ENCODE measurements at places on chromosomes 13 and 19.

- no peak for DNase-seq
Measured at GRCh38 chr19:47839913-47840312, 18.2 kb downstream of the CRX start.

GRCh38 chr13:96810104-96810503 is 184.2 kb downstream of the OXGR1 start:
- no peak for DNase-seq

GRCh38 chr13:21723807-21724505 is 53.1 kb downstream of the FGF9 start:
- DNase-seq: no peak

- no peak for DNase-seq
Measured at GRCh38 chr13:78430166-78430791, 173.1 kb downstream of the POU4F1 start.
